ENCODE measurements at places on chromosomes 11 and 22.

GRCh38 chr11:116532066-116532465 is 240.7 kb downstream of the BUD13 start:
- DNase-seq, result no peak

DNA sequence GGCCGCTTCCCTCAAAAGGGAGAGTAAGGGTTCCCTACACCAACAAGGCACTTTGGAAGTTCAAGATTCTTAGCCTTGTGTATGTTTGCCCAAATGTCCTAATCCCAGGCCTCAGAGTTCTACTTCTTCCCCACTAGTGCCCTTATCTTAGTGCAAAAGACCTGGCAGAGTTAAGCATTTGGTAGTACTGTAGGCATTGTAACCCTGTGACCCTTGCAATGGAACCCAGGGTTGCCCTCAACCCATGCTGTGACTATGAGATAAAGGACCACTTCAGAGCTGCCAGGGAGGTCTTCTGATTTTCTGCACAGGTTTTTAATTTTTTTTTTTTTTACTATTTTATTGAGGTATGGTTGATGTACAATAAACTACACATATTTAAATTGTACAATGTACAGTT is 65.1 kb downstream of the C11orf65 start:
- DNase-seq, result no peak

DNA sequence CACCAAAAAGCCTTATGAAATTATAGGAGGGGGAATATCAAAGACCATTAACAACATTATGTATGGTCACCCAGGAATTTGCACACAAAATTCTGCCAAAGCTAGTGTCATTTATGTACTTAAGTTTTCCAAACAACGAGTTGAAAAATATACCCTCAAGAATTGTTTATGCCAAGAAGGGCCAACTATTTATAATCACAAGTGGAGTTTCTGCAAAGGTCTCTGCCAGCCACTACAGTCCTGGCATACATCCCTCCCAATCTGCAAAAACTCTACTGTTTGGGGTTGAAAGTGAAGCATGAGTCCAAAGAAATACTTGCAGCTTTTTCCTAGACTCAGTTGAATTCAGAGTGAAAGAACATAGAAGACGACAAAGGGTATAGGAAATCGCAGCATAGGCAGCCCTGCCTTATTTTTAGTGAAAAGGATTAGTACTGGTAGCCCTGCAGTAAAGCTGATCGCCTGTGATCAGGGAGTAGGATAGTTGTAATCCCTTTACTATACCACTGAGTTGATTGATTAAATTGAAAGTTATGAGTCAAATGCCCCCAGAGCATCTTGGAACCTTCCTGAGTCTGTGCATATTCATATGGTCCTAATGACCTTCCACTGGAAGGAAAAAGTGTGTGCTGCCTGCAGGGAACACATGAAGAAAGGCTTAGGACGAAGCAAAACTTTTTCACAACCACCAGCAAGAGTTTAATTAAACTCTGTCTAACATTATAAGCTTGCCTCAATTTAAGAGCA is 144.0 kb downstream of the SPON1 start:
- no peak for DNase-seq

DNA sequence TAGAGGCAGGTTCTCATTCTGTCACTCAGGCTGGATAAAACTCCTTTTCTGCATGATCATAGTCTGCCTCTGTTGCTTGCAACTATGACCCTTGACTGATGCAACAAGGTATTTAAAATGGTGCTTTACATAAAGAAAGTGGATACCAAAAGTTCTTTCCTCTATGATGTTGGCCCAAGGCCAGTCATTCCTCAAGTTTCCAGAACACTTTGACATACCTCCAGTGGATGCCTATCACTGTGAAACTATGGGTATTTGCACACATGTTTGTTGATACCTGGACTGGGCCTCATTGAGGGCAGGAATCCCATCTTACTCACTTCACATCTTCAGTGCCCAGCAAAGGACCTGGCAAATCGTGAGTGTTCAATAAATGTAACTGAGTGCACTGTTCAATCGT is 159.0 kb upstream of the ZC3H12C start:
- DNase-seq, result no peak

DNA sequence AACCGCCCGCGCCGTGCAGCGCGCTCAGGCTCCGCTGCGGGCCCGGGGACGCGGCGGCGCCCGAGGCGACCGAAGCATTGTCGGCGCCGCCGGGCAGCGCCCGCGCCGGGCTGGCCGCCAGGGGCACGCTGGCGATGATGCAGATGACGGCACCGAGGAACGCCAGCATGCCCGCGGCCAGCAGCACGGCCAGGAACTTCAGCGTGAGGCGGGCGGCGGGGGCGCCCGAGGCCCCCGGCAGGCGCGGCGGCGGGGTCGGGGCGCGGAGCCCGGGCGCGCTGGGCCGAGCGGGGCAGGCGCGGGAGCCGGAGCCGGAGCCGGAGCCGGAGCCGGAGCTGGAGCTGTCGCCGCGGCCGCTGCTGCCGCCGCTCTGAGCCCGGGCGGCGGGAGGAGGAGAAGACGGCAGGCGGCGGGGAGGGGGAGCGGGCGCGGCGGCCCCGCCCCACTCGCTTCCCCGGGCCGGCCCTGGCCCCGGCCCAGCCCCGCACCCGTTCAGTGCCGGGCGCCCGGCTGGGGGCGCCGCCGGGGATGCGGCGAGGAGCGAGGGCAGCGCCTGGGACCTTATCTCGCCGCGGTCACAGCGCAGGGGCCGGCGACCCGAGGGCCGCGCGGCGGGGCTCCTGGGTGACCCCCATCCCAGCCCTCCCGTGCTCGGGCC is at the start of gene NPTXR:
Gene NPTXR, minus strand, starts transcription at position 372 of the 658 bp plus-strand sequence.
- DNase-seq, result peak; percentile 33

DNA sequence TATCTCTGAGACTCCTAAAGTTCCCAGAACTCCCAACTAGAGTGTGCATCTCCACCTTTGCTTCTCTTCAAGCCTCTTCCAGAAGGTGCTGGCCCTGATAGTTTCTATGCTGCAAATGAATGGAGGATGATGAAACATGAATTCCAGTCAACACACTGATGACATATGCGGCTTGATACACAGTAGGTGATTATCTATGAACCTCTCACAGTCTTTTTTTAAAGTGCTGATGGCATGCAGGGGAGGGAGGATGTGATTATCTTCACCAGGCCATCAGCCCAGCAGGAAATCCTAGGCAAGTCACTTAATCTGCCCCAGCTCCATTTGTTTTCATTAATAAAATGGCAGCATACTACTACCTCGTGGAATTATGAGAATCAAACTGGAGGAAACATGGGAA is 548.5 kb downstream of the SOX6 start:
- no peak for DNase-seq

DNA sequence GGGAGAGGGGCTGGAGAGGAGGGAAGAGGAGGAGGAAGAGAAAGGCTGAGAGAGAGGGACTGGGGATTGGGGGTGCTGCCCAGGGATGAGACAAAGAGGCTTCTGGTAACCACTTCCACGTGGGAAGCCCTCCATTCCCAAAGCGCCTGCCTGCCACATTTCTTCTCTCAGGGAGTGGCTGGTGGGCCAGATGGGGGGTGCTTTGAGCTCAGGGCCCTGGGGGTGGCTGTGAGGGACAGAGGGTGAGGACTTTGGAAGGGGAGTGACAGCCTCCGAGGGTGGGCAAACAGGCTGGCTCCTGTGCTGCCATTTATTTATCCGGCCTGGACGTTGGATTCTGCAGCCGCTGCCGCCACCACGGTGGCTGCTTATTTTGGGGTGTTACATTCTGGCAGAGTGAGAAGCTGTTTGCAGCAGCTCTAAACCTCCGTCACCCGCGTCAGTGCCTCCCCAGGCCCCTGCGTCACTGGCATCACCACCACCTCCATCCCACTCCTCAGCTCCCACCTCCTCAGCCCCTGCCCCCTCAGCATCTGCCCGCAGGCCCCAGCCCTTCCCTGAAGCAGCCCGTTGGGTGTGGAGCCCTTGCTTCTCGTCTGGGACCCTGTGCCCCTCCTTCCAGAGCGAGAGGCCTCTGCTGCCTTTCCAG is 1.6 kb downstream of the RTN4RL2 start:
- no peak for DNase-seq

- DNase-seq, result no peak
Measured at GRCh38 chr11:19437760-19438159, 197.0 kb upstream of the E2F8 start.

- no peak for DNase-seq
Measured at GRCh38 chr22:37571258-37571991, 8.5 kb downstream of the LGALS2 start.

- DNase-seq, result no peak
Measured at GRCh38 chr22:19130959-19131684, at the start of gene TSSK2. TSS of gene TSSK2 (plus strand) at chr22:19131308. CDS start at chr22:19131400, 92 bp downstream.

DNA sequence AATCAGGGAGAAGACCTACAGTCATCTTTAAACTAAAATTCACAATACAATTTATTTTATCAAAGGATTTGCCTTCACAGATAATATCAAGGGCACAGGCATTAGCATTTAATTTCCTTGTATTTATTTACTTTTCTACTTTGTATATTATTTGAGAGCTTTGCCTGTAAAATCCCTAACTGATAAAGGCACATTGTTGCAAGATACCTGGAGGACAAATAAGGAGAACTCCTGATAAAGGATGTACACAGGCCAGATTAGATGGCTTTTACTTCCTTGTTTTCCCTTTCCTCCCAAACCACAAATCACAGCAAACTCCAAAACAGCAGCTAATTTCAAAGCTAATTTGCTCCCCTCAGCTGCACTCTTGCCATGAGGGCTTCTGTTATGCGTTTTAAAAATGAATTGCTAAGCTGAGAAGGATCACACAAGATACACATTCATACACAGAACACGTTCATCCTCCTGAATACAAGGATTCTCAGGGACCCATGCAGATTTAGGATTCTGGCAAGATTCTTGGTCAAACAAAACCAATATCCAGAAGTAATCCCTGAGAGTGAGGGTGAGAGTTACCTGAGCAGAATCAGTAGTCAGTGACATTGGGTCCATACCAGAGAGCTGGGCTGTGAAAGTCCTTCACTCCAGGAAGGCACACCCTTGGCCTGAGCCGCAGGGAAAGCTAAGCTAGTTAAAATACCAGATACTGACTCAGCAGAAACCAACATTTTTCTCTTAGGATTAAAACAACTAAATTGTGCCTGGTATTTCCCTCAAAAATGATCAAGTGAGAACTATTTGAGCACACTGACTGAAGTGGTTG is 100.3 kb upstream of the CLPB start:
- DNase-seq, result no peak

DNA sequence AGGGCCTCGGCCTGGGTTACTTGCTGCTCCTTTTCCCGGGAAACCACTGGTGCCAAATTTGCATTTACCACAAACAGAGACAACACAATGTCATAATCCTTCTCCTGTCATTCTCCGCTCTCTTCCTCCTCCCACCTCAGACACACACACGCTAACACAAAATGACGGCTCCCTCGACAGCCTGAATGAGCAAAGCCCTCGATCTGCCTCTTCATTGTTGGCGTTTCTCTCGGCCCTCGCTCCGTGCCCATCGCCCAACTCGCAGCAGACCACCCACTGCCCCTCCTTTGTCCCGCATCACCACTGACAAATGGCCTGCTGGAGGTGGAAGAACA is 12.5 kb upstream of the TCF20 start:
- no peak for DNase-seq

- no peak for DNase-seq
Measured at GRCh38 chr11:1460396-1460985, 26.1 kb downstream of the MOB2 start.

GRCh38 chr11:6438979-6439571 is 1.7 kb downstream of the HPX start:
- peak; percentile 23 for DNase-seq

- DNase-seq, result no peak
Measured at GRCh38 chr11:60477035-60477445, 15.5 kb upstream of the MS4A12 start.

GRCh38 chr11:29300420-29300819 is 716.4 kb downstream of the KCNA4 start:
- no peak for DNase-seq

- DNase-seq, result no peak
Measured at GRCh38 chr11:25612806-25613205, 719.1 kb upstream of the ANO3 start.

GRCh38 chr11:92702037-92702804 is 267.2 kb upstream of the MTNR1B start:
- no peak for DNase-seq

DNA sequence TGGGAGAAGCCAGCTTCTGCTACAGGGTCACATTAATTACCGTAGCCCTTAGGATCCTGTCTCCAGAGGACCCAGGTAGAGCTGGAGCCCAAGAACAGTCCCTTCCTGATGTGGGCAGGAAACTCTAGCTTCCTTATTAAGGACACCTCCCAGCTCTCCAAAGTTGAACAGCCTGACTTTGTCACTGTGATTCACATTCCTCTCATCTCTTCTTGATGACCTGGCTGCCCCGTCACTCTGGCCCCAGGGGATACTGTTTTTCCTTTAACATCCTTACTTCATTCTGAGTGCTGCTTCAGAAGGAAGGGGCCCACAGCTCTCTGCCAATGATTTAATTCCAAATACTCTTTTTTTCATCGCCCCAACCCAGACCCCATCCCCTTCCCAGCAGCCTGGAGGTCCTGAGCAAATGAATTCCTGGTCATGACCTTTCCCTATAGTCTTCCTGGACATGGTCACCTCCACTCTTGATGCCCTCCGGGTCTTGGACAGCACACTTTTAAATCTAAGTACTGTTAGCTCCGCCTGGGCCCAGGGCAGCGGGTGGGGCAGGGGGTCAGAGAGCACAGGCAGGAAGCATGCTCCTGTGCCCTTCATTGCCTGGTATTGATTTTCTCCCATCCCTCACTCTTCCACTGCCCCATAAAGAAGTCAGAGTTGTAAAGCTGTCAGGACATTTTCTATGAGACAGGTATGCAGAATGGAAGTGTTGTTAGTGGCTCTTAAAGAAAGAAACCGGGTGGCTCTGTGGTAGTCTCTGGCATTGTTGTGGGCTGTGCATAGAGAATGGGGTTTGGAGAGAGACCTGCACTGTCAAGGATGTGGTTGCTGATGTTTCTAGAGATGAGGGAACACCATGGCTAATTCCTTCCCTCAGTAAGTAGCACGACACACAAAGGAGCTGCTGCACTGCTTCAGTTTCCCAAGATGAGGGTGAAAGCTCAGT is 22.3 kb upstream of the SPON1 start:
- DNase-seq, result no peak

GRCh38 chr11:113796663-113797259 is 17.2 kb downstream of the CLDN25 start:
- DNase-seq, result no peak

- DNase-seq, result no peak
Measured at GRCh38 chr11:62108017-62108750, 15.6 kb upstream of the INCENP start.

DNA sequence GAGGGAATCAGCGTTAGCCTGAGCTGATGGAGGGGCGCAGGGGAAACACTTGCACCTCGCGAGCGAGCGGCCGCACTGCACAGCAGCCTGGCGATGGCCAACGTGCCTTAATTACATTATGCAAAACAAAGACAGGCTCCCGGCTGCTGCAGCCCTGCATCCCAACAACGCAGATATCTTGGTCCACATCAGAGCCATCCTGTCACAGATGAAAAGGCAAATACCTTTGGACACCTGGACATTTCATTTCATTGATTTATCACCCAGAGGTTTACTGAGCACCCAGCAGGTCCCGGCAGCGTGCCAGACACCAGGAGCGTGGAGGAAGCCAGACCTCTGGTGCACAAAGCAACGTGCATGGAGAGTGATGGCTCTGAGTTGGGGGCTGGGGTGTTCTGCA is 843.0 kb downstream of the TBC1D22A start:
- DNase-seq, result no peak
